ENCODE measurements at places on chromosomes 6 and 20. TPM values are rescaled to one million over a fixed set of nuclear protein-coding genes. Genes with fewer than 3 reads are reported as not detected.

KCNK15 gene
- total RNA-seq = not detected

STX11 gene
- 11.6 TPM for total RNA-seq

STMN3 gene
- total RNA-seq = 70.3 TPM

TTK gene
- total RNA-seq = 0.81 TPM

IRAK1BP1 gene
- total RNA-seq = 3.6 TPM

DNA sequence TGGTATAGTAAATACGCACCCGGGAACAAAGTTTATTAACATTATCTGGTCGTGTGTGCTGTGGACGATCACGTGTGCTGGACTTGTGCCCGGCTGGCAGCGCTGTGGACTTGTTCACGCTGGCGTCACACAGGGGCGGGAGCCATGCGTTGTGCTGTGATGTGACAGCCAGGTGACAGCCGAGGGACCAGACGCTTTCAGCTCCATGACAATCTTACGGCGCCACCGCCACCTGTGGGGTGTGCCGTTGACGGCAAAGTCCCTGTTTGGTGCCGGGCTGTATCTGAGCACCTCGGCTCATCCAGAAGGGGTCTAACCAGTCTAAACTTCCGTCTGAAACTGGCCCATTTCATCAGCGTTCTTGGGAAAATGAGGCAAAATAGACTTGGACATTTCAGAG, 25.2 kb downstream of the DLL1 start:
- DNase-seq = no peak

DNA sequence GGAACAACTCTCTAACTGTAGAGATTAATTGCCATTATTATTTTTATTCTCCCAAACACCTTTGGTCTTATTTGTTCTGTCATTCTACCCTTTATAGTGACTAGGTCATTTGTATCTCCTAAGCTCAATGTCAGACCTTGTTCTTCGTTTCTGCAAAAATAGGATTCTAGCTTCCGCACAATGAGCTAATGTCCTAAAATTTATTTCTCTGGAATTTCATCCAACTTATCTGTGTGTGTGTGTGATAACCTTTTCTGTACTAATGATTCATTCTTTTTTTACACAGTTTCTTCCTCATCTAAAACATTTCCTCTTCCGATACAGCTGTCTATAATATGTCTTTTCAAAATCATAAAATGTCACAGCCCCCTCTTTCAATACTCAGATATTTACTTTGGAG, 84.5 kb downstream of the DOK5 start:
- no peak for DNase-seq

DNA sequence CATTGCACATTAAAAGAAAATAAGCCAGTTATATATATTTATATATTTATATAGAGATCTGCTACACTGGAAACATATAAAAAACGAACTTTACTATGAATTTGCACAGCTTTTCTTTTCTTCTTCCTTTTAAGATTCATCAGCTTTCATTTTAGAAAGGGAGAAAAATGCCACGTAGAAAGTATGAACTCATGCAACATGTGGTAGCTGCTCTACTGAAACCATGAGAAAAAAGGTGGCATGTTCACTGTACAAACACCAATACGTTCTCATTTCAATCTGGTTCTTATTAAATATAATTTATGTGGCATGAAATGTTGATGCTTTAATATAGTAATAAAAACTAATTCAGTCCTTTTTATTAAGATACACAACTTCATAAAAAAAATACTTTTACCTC, 68.8 kb upstream of the THEMIS start:
- DNase-seq = no peak

GRCh38 chr6:64224819-64225218, 589.2 kb downstream of the PHF3 start:
- no peak for DNase-seq

DNA sequence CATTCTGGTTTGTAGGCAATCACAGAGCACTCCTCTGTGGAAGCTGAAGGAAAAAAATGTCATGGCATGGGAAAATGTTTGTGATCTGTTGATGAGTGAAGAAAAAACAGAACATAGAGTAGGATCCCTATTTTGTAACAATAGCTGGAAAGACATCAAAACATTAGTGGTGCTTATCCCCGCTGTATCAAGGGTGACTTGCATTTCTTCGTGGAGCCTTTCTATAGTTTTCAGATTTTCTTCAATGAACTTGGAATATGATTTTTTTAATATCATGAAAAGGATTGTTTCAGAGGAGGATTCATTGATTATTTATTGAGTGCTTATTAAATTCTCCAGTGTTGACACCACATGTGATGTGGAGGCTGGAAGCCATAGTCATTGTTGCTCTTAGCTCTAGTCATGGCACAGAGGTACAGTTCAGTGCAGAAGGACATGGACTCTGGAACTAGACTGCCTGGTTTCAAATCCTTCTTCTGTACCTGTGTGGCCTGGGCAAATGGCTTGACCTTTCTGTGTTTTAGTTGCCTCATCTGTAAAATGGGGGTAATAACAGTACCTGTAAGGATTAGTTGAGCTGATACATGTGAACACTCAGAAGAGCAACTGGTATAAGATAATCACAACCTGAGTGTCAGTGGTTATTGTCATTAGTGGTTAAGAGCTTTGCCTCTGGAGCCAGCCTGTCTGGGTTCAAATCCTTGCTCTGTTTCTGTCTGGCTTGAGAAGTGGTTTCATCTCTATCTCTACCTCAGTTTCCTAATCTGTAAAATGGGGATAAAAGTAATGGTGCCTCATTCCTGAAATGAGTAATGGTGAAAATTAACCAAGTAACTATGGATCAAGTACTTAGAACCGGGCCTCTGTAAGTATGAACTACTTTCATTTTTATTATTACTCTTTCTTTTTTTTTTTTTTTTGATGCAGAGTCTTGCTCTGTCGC, 14.7 kb upstream of the CDKN1A start:
- no peak for DNase-seq

DNA sequence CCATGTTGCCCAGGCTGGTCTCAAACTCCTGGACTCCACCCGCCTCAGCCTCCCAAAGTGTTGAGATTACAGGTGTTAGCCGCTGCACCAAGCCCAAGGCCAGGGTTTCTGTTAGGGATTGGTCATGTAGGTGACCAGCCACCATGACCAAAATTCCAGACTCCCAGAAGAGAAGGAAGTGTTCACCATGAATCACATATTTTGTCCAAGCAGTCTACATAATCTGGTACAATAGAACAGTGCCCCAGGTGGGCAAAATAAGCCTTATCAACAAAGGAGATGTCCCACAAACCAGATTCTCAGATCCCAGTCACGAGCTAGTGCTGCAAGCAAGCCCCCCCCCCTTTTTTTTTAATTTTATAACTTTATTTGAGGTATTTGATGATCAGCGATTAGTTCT, 20.0 kb downstream of the ZNF341 start:
- DNase-seq = no peak

DNA sequence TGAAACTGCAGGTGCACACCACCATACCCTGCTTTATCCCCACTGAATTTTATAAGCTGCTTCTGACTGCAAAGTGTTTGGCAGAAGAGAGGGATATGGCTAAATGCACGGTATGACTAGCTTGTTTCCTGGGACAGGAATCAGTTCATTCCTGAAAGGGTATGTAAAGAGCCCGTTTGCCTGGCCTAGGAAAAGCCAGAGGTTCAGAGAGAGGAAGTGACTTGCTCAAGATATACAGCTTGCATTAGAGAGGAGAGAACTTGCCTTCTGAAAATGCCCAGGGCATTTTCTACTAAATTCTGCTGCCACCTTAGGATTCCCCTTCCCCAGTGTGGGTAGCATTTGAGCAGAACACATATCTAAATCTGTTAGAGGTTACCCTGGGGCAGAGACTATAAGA, 683 bp upstream of the GCNT2 start:
- DNase-seq = no peak

DNA sequence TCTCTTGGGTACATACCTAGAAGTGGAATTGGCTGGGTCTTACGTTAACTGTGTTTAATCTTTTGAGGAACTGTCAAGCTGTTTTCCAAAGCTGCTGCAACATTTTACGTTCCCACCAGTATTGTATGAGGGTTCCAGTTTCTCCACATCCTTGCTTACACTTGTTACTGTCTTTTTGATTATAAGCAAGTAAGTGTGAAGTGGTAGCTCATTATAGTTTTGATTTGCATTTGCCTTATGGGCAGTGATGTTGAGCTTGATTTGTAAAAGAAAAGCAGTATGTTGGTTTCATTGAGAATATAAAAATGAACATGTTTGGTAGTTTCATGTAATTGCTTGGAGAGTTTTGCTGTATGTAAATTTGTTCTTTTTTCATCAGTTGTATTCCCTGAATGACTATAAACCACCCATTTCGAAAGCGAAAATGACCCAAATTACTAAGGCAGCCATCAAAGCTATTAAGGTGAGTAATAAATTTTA, 40.4 kb downstream of the SCAF8 start:
- DNase-seq = no peak

DNA sequence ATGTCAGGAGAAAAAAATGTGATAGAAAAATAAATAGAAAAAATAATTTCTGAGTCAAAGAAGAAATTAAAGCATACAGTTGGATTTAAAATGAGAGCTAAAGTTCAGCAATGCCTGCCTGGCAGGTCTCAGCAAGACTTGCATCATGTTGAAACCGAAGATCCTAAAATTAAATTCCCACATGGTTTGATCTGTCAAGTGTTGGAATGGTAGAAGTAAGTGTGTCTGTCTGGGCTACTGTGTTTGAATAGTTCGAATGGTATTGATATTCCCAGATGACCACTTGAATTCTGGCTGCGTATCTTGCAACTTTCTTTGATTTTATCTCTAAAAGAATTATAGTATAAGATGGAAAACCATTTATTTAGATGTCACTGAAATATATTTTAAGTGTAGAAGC, 1349.6 kb downstream of the EPHA7 start:
- DNase-seq = no peak

- DNase-seq = peak; percentile 79
Measured at GRCh38 chr6:20319520-20320357, 81.9 kb upstream of the E2F3 start.

GRCh38 chr20:4836935-4837334, 115.2 kb downstream of the PRND start:
- no peak for DNase-seq

GRCh38 chr20:59987135-59987534, 28.9 kb downstream of the CDH26 start:
- DNase-seq = no peak

GRCh38 chr6:34331371-34332050, 61.0 kb downstream of the NUDT3 start:
- DNase-seq = no peak

DNA sequence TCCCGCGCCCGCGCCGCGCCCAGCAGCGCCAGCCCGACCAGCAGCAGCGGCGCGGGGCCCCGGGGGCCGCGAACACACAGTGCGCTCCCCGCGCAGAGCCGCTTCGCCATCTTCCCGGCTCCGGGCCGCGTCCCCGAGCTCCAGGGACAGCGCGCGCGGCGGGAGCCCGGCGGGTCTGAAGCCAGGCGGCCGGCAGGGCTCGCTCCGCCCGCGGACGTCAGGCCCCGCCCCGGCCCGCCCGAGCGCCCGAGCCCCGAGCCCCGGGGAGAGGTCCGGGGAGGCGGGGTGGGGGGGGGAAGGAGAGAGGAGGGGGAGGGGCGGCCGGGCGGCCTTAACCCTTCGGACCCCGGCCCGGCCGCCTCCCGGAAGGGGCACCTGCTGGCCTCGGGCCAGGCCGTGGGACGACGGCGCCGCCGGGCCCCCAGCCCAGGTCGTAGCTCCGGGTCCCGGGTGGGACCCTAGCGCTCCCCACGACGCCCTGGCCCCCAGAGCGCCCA, at the start of gene LAMA5:
Gene LAMA5, minus strand, starts transcription at position 177 of the 497 bp plus-strand sequence. Its CDS starts 67 bp downstream, at position 110.
- peak; percentile 16 for DNase-seq

DNA sequence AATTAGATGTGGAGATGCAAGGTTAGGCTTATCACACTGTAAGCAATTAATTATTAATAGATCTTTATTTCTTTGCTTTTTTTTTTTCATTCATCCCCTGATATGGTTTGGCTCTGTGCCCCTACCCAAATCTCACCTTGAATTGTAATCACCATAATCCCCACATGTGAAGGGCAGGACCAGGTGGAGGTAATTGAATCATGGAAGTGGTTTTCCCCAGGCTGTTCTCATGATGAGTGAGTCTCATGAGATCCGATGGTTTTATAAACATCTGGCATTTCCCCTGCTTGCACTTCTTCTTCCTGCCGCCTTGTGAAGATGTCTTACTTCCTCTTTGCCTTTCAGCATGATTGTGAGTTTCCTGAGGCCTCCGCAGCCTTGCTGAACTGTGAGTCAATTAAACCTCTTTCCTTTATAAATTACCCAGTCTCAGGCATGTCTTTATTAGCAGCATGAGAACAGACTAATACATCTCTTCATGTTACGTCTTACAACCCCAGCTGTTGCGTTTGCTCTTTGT, 333.8 kb downstream of the CDH26 start:
- no peak for DNase-seq

DNA sequence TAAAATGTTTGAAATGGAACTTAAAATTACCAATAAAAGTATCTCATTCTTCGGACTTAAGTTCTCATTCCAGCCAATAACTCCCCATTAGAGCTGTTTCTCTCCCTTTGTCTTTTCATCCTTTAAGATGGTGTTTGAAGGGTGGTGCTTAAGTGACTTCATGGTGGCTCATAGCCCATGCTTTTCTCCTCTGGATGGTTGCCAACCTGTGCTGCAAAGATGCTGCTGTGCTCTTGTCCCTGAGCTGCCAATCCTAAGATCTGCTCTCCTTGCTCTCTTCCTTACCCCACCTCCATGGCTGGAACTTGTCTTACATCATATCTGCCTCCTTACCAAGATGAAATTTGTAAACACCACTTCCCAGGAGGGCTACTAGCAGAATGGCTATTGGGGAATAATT, 31.6 kb upstream of the PNRC1 start:
- DNase-seq = no peak

GRCh38 chr20:41329435-41330342, 10.9 kb upstream of the LPIN3 start:
- DNase-seq = peak; percentile 27

- no peak for DNase-seq
Measured at GRCh38 chr20:17808357-17808756, 108.6 kb downstream of the BANF2 start.
